ENCODE measurements at places on chromosomes 7 and 10. TPM values are rescaled to one million over a fixed set of nuclear protein-coding genes. Genes with fewer than 3 reads are reported as not detected.

DNA sequence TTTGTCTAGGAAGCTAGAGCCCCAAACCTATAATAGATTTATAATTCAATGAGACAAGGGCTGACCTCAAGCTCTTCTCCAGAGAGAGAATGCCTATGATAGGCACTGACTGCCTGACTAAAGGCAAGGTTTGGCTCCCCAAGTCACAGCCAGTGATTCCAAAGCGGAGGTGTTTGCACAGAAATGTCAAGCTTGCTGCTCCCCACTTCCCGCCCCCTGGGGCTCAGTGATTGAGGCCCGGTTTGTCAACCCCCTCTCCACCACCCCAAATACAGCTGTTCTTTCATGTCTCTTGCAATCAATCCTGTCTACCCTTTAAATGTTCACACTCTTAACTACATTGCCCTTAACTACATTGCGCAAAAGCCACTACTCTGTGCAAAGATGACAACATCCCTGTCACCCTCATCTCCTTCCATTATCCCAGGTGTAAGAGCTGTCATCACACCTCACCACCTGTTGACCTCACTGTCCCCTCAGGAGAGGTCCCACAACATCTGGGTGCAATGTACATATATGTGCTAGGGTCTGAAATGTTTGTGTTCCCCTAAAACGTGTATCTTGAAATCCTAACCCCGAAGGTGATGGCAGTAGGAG, 58.0 kb downstream of the NUDCD3 start:
- no peak for DNase-seq

GRCh38 chr7:26857506-26858240, 6.7 kb downstream of the SKAP2 start:
- no peak for DNase-seq

DNA sequence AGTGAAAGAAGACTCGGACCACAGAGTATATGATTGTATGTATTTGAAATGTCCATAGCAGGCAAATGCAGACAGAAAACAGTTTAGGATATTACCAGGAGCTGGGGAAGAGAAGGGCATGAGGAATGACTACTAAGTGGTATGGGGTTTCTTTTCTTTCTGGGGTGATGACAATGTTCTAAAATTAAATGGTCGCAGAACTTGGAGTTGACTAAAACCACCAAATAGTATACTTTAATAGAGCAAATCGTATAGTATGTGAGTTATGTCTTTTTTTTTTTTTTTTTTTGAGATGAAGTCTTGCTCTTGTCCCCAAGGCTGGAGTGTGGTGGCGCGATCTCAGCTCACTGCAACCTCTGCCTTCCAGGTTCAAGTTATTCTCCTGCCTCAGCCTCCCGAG, 34.6 kb downstream of the XRCC2 start:
- DNase-seq: no peak

TLX1 gene
- not detected for total RNA-seq

ADAMTS14 gene
- 0.06 TPM for total RNA-seq

MUC12 gene
- total RNA-seq: not detected

GRCh38 chr7:91869661-91870060, 10.8 kb downstream of the MTERF1 start:
- DNase-seq: no peak

TYW1 gene
- 8.6 TPM for total RNA-seq

CPED1 gene
- total RNA-seq: 4.0 TPM

GRCh38 chr7:131056007-131056406, 271.7 kb upstream of the MKLN1 start:
- no peak for DNase-seq

NEUROD6 gene
- not detected for total RNA-seq

- DNase-seq: no peak
These were observed 57.8 kb downstream of the COA1 start for GRCh38 chr7:43671521-43671920.

DNA sequence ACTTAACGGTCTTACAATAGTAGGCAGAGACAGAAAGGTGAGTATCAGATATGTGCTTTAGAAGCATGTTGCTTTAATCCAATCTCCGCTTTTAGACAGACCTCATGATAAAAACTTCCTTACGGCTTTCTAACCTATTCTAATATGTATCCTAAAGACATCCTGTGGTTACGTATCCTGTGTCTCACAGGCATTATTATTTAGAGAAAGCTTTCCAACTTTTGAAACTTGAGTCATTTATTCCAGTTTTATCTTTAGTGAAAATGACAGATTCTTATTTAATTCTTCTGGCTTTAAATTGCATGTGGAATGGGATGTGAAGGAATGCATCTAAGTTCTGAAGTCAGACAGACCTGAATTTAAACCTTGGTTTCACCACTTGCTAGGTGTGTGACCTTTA, 118.9 kb downstream of the OTUD1 start:
- DNase-seq: no peak

RTKN2 gene
- 0.06 TPM for total RNA-seq

DNA sequence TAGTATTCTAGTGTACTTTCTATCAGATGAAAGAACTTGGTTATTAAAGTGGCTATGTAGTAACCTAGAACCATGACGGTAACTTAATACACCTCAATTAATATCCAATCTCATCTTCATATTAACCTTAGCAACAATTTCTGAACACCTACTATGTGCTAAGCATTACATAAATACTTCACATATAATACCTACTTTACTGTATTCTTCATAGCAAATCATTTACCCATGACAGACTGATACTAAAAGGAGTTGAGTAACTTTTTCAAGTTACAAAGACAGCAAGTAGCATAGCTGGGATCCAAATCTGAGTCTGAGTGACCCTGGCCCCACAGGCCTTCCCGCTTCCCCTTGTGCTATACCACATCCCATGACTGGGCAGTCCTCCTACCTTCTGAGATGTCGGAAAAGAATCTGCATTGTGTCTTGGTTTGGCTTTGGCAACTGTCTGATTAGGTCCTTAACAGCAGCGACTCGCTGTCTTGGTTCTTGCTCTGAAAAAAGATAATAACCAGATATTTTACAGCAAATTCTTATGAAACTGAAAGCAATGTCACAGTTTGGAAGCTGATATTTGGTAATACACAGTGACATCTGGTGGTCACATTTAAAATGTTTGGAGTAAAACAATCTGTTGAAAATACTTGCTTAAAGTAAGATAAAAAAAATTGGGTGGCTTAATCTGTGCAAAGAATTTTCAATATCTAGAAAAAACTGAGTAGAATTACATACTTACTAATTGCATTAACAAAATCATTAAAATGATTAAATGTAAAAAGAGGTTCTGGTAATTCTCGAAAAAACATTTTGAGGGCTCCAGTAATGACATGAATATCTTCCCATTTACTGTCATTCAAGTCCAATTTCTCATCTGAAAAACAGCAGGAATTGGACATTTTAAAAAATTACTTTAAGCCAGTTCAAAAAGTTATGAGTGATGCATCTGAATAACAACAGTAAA, 120.1 kb downstream of the ARHGAP12 start:
- no peak for DNase-seq

GRCh38 chr10:17238445-17239291, 10.6 kb downstream of the VIM start:
- no peak for DNase-seq

- no peak for DNase-seq
These were observed 44.0 kb upstream of the COL1A2 start for GRCh38 chr7:94350734-94351133.

ACBD7 gene
- 0.29 TPM for total RNA-seq

- no peak for DNase-seq
These were observed 59.8 kb upstream of the CYP2C9 start for GRCh38 chr10:94878649-94879048.

DNA sequence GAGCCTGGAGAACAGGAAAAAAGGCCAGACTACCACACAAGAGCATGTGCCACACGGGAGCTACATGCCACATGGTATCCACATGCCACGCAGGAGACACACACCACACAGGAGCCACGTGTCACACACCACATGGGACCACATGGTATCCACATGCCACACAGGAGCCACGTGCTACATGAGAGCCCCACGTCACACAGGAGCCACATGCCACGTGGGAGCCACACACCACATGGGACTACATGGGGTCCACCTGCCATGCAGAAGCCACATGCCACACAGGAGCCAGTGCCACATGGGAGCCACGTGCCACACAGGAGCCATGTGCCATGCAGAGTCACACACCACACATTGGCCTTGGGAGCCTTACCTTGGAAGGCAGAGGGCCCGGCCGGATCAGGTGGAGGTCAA, 244.4 kb upstream of the PPP2R2D start:
- DNase-seq: no peak

SUPV3L1 gene
- 18.0 TPM for total RNA-seq

DNA sequence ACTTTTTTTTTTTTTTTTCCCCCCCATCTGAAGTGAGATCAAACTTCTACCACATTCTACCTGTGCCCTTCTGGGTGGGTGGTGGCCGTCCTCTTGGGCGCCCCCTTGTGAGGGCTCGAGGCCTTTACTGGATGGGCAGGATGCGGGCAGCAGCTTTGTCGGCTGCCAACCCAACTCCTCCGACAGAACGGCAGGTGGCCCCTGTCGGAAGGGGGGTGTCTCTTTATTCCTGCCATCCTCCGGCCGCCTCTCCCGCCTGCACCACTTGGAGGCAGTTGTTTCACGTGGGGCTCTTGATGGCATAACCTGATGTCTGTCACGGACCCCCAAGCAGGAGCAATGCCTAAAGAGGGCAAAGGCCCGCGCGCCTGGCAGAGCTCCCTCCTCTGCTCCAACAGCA, 31.0 kb downstream of the AMZ1 start:
- DNase-seq: no peak

- DNase-seq: no peak
These were observed 6.4 kb downstream of the TAS2R41 start for GRCh38 chr7:143484119-143484518.

DNA sequence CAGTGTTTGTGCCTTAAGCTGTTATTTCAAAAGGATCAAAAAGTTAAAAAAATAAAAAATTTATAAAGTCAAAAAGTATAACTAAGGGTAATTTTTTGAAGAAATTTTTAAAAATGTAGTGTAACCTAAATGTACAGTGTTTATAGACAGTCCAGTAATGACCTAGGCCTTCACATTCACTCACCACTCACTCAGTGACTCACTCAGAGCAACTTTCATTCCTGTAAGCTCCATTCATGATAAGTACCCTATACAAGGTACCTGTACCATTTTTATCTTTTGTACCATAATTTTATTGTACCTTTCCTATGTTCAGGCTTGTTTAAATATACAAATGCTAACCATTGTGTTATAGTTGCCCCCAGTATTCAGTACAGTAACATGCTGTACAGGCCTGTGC, 21.5 kb downstream of the DNAJC9 start:
- DNase-seq: no peak

DNA sequence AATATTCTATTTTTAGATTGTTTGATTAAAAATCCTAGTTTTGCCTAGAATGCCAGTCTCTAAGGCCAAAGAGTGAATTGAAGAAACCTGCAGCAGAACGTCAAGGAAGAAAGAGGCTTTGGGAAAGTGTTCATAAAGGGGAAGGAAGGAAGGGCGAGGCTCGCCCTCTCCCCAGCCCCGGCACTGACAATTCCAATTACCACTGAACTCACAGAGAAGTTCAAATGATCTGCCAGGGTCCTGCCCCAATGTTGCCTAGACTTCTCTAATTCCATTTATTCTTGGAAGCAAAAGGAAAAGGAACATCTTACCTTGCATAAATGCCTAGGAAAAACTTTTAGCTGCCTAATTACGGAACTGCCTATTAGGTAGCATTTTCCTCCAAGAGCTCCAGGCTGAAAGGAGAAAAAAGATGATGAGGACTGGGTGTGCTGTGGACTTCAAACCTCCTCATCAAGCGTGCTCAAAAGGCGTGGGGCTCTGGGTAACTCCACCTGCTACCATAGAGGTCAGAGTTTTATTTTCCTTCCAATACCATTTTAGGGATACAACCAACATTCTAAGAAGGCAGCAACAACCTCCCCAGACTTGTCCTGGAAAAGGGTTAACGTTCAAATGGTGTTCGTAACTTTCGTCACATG, 134.5 kb downstream of the PKD1L1 start:
- no peak for DNase-seq

DNA sequence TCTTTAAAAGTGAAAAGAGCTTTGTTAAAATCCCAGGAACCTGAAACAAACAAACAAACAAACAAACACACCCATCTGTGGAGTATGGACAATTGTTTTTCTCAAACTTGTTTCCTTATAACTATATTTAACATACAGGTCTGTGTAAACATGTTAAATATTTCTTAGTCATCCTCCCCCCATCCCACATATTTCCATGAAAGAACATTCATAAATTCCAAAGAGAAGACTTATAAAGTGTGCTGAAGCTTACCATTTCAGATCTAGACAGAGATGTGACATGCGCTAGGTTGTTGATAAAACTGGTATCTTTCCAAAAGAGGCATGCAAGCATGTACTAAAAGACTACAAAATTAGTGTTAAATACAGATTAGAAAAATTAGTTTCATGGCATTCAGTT, 6.5 kb downstream of the FKBP14 start:
- no peak for DNase-seq

GRCh38 chr7:158613481-158613880, 25.9 kb upstream of the PTPRN2 start:
- no peak for DNase-seq

DNA sequence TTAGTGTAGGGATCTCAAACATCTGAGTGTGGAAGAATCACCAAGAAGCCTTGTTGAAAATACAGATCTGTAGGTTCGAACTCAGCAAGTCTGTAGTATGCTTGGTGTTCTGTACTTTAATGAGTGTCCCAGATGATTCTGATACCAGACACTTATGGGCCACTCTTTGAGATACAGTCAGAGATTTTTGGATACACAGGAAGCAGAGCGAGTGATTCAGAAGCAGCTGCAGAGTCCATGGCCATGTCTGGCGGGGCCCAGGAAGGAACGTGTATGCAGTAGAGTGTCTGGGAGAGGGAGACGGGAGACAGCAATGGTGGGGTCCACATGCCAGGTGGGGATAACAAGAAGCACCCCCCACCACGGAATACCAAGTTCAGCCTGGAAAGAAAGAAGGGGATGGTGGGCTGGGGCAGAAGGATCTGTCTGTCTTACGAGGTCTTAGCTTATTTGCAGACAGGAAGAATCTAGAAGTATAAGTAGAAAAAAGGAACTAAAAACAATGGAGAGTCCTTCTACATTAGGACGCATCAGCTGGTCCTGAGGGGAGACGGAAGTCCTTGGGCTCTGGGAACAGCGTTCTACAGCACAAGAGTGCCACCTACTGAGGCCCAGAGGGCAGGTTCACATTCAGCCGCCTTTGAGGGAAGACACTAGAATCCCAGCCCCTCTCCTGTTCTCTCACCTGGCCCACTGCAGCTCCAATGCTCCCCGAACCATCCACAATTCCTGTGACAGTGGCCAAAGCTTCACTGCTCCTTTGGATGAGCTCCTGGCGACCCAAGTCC, 55.4 kb downstream of the SLC37A3 start:
- no peak for DNase-seq

CCDC7 gene
- total RNA-seq: 11.0 TPM

GRCh38 chr10:42973870-42974692, 102.8 kb upstream of the RET start:
- peak; percentile 37 for DNase-seq

GRCh38 chr10:97333351-97333600, 1.3 kb downstream of the FRAT2 start:
- no peak for DNase-seq

DNA sequence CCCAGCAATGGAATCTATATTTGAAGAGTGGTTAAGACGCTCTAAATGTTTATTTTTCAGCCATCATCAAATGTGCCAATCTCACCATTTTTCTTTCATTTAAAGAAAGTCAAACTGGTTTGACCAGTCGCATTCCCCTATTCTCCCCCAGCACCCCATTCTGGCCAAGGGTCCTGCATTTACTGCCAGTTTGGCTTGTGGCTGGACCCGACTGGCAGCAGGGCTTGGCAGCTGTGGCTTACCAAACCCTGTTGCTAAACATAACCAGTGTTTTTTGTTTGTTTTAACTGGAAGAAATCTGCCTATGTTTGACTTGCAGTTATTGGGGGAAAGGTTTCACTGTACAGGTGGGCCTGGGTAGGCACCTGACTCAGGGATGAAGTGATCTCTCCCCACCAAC, 116.3 kb downstream of the CYP26A1 start:
- no peak for DNase-seq
